ENCODE measurements at places on chromosomes 6 and 20.

DNA sequence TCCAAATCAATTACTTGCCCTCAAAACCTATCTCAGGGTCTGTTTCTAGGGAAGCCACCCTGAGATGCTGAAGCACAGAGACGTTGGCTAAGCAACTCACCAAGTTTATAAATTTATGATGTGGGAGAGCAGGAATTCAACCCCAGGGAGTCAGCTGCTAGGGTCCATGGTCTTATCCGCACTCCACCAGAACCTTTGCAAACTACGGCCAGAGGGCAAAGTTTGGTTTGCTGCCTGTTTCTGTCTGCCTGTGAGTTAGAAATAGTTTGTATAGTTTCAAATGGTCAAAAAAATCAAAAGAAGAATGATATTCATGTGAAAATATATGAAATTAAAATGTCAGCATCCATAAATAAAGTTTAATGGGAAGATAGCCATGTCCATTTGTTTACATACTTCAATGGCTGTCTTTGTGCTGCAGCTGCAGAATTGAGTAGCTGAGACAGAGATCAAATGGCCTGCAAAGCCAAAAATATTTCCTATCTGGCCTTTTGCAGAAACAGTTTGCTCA lies 83.7 kb upstream of the ZFP64 start:
- DNase-seq, result no peak

DNA sequence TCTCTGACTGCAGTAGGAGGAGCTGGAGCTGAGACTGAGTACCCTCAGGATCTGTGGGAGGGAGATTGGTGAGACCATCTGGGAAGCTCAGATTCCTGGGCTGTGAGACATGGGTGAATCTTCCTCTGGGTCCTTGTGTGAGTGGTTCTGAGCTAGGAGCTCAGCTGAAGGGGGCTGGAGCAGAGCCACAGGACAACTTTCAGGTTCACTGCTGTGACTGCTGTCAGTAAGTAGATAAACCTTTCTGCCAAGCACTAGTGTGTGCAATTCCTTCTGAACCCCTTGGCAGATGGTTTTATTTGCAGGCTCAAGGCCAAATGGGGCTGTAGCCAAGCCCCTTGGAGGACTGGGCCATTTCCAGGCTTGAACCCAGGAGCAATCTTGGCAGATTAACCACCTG lies 49.6 kb upstream of the SNAP91 start:
- DNase-seq, result no peak

DNA sequence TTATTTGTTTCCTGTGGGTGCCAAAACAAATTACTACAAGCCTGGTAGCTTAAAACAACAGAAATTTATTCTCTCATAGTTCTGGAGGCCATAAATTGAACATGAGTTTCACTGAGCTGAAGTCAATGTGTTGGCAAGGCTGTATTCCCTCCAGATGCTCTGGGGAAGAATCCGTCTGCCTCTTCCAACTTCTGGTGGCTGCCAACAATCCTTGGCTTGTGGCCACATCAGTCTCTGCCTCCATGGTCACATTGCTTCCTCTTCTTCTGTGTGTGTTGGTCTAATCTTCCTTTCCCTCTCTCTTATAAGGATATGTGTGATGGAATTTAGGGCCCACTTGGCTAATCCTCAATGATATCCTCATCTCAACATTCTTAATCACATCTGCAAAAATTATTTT lies 92.8 kb upstream of the EPB41L1 start:
- DNase-seq, result no peak

DNA sequence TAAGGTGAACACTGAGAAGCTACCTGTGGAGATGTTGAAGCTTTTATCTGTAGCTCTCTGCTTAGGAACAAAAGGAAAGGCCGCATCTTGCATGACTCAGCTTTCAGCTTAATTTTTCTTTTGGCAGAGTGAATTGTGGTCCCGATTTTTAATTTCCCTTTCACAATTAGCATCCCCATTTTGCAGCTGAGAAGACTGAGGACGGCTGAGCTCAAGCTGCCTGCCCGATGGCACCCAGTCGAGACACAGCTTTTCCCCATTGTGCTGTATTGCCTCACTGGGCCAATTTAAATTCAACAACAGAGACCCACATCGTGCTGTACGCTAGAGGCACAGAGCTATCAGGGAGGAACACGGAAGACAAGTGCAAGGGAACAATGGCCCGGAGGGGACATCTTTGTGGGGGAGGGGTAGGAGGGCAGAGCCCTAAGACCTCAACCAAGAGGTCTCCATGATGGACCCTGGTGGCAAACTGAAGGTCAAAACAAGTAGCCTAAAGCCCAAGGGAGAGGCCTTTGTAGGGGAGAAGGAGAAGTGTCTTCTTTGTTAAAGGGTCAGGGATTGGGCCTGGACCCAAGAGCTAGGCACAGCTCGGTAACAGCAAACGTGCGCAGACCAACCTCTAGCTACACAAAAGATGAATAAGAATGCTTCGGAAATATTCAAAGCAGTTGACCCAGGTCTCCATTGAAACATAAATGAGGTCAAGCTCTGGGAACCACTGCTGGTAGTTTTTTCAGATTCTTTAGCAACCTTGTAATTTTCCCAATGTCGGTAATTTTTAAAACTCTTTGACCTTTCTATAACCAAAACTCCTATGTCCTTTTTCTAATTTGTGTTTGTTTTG lies 13.3 kb upstream of the QKI start:
- DNase-seq, result no peak

GRCh38 chr20:55174172-55174571 lies 698.8 kb downstream of the DOK5 start:
- DNase-seq, result no peak

DNA sequence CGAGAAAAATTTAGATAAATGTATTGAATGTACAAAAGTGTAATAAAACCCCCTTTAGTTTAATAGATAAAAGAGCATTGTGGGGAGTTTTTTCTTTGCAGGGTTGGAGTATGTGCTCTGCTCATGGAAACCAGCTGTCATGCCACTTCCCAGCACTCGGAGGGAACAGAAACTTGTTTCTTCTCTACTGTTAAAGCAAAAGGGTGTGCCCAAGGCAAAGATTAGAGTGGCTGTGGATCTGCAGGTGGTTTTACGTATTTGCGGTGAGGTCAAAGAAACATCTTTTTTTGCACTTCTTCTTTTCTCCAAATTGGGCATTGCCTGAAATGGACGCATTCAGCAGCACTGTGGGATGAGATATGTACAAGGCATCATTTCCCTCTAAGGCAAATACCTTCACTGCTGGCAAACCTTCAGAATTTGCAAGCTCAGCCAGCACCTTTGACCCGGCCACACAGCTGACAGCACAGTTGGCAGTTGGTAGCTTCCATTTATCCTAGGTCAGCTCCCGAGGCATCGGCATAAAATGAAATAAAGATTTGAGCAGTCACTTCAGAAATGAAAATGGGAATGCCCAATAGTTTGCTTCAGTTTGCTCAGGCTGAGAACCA lies 178.4 kb upstream of the EYA4 start:
- no peak for DNase-seq
